ENCODE measurements at places on chromosomes 3 and 15. TPM values are rescaled to one million over a fixed set of nuclear protein-coding genes. Genes with fewer than 3 reads are reported as not detected.

- H3K27me3 ChIP-seq = no peaks in the 10 kb centered on the region
- H3K36me3 ChIP-seq = peaks cover 38% of the 10 kb centered on the region
- DNase-seq = no peak
These were observed 3.3 kb downstream of the GTF2A2 start for GRCh38 chr15:59654046-59654445.

DNA sequence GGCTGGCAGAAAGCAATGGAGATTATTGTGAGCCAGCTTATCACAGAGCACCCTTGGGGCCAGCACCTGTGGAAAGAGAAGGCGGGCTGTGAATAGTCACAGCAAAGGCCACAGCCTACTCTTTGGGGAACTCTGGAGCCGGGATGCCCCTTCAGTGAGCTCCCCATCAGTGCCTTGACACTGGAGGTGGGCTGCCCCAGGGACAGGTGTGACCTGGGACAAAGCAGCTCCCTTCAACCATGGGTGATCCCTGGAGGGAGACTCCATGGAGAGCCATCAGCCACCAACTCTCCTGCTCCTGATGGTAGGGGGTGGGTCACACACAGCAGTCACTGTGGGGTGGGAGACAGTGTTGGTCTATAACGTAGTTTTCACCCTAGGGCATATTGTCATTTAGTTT, 5.8 kb downstream of the TTC21A start:
- no peak for DNase-seq
- no peak overlapping the region for H3K4me3 ChIP-seq
- H3K27me3 ChIP-seq = no peaks in the 10 kb centered on the region
- no peak overlapping the region for H3K27ac ChIP-seq
- peaks cover 2% of the 10 kb centered on the region for H3K36me3 ChIP-seq

- H3K27ac ChIP-seq = peak overlapping the region; percentile 90
- peaks cover 18% of the 10 kb centered on the region for H3K36me3 ChIP-seq
- H3K27me3 ChIP-seq = no peaks in the 10 kb centered on the region
- no peak for DNase-seq
These were observed 34.4 kb downstream of the ZNF106 start for GRCh38 chr15:42456531-42456930.

- DNase-seq = no peak
- H3K4me1 ChIP-seq = peaks cover 99% of the 10 kb centered on the region
- peak overlapping the region; percentile 43 for H3K4me3 ChIP-seq
- peak overlapping the region; percentile 80 for H3K27ac ChIP-seq
These were observed 26.2 kb downstream of the RARB start for GRCh38 chr3:25454005-25454927.

GRCh38 chr3:43211681-43212080, 74.7 kb upstream of the SNRK start:
- H3K4me3 ChIP-seq = no peak overlapping the region
- no peak for DNase-seq
- no peaks in the 10 kb centered on the region for H3K36me3 ChIP-seq
- no peaks in the 10 kb centered on the region for H3K27me3 ChIP-seq

GRCh38 chr3:194184265-194184751, 48.4 kb downstream of the HES1 start:
- H3K4me1 ChIP-seq = peaks cover 19% of the 10 kb centered on the region
- DNase-seq = no peak
- H3K27me3 ChIP-seq = no peaks in the 10 kb centered on the region
- H3K4me3 ChIP-seq = no peak overlapping the region
- H3K36me3 ChIP-seq = no peaks in the 10 kb centered on the region
- peak overlapping the region; percentile 8 for H3K27ac ChIP-seq

GRCh38 chr3:63942528-63942927, 30.3 kb upstream of the SCAANT1 start:
- H3K36me3 ChIP-seq = no peaks in the 10 kb centered on the region
- H3K27ac ChIP-seq = no peak overlapping the region
- H3K27me3 ChIP-seq = no peaks in the 10 kb centered on the region
- H3K4me1 ChIP-seq = peaks cover 47% of the 10 kb centered on the region

GRCh38 chr15:68578980-68579935, at the start of gene CORO2B:
Gene CORO2B (plus strand): TSS chr15:68578993. CDS start chr15:68579263, 270 bp downstream.
- peaks cover 62% of the 10 kb centered on the region for H3K4me1 ChIP-seq
- peak within 1 kb of the TSS; percentile 83 for H3K4me3 ChIP-seq
- H3K27me3 ChIP-seq = no peaks in the 10 kb centered on the region
- no peaks in the 10 kb centered on the region for H3K36me3 ChIP-seq
- H3K27ac ChIP-seq = peak within 1 kb of the TSS; percentile 91
- peak; percentile 54 for DNase-seq

DNA sequence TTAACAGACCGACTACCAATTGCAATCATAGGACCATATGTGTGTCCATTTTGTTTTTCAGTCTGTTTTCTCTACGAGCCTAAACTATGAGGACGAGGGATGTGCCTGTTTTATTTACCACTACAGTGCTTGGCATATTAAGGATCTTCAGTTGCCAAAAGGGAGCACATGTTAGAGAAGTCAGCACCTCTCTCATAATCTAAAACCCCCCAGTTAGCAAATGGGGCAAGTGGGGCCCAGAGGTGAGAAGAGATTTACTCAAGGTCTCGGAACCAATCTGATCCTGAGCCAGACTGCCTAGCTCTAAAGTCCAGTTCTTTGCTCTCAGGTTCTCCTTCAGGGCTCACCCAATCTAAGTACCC, 578 bp upstream of the PODXL2 start:
- DNase-seq = no peak
- H3K36me3 ChIP-seq = no peaks in the 10 kb centered on the region
- no peak overlapping the region for H3K4me3 ChIP-seq
- H3K27me3 ChIP-seq = peaks cover 38% of the 10 kb centered on the region
- peaks cover 11% of the 10 kb centered on the region for H3K4me1 ChIP-seq

DNA sequence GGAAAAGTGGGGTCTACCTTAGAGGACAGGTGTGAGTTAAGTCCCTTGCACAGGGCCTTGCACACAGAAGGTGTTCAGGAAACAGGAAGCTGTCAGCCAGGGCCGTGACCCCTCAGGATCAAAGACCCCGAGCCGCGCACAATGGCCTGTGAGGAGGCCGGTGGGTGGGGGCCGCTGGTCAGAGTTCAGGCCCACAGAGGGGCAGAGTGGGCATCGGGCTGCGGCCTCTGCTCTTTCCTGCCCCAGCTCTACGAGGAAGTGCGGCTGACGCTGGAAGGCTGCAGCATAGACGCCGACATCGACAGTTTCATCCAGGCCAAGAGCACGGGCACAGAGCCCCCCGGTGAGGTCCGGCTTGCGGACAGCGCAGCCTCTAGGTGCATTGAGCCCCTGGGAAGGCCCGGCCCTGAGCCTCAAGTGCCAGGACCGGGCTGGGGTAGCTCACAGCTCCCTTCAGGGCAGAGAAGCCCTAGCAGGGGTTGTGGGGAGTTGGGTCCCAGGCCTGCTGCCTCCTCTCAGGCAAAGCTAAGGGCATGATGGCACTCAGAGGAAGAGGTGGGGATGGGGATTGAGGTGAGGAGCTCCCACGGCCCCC, 37.2 kb downstream of the PSTPIP1 start:
- no peaks in the 10 kb centered on the region for H3K36me3 ChIP-seq
- H3K27me3 ChIP-seq = peaks cover 36% of the 10 kb centered on the region
- DNase-seq = no peak
- H3K4me3 ChIP-seq = no peak overlapping the region
- peaks cover 14% of the 10 kb centered on the region for H3K4me1 ChIP-seq

DNA sequence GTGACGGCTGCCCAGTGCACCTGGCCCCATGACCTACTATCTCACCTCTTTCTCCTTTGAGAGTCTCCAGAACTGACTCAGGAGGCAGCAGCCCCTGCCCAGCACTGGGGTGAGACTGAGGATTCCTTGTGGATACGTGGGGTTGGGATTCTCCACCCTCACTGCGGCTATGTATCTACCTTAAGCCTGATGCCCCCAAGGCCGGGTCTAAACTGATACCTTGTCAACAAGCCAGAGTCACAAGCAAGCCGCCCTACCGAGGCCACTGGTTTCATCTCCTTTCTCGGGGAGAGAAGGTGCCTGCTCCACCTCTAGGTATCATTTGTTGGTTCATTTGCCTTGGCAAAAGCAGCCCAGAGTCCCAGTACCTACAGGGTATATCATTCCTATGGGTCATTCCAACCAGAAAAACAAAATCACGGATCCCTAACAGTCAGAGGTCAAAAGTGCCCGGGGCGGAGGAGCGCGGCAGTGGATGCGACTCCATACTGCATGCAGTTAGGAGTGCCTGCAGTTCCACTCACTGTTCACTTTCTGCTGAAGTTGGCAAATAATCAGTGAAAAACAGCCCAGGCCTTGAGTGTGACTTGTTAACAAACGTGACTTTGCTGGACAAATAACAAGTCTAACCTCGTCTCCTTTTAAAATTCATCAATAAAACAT, 47.5 kb downstream of the ABTB1 start:
- peaks cover 46% of the 10 kb centered on the region for H3K36me3 ChIP-seq
- peak overlapping the region; percentile 96 for H3K27ac ChIP-seq
- DNase-seq = no peak
- no peak overlapping the region for H3K4me3 ChIP-seq

Gene DUOXA2
- total RNA-seq = not detected

Gene SLC15A2
- 4.6 TPM for total RNA-seq

Gene GLCE
- 7.8 TPM for total RNA-seq
